8988T (cell line): ENCODE measurements at places on chromosomes 2 and 18.

DNA sequence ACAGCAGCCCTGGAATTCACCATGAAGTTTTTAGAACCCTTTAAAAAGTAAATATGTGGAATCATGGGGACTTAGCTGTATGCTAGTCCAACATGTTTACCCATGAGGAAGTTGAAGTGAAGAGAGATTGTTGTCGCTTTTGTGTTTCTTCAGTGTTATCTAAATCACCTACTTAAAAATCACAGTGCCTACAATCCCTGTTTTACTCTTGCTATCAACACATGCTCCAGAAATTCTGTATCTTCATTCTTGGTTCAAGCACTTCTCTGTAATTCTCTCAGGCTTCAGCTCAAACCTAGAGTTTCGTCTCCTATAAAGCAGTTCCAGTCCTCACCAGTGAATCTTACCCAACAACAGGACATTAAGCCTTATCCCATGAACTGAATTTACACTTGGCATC lies 30.5 kb upstream of the CHMP1B start:
- DNase-seq = no peak

DNA sequence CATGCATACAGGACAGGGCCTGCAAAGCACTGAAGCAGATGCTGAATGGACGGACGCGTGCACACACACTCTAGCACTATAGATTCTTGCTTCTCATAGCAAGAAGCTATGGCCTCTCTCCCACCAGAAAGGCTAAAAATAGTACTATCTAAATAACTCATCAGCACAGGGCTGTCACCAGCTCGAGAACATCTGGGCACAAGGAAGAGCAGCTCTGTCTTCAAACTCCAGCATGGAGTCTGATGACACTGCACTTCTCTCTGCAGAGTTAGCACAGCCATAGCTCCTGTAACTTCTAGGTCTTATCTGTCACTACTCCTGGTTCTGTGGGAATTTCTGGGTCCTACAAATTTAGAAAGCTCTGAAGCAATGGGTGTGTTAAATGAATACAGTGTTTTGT lies 123.5 kb downstream of the MYO5B start:
- no peak for DNase-seq

- no peak for DNase-seq
These were observed 43.1 kb downstream of the CYRIA start for GRCh38 chr2:16622399-16622968.

DNA sequence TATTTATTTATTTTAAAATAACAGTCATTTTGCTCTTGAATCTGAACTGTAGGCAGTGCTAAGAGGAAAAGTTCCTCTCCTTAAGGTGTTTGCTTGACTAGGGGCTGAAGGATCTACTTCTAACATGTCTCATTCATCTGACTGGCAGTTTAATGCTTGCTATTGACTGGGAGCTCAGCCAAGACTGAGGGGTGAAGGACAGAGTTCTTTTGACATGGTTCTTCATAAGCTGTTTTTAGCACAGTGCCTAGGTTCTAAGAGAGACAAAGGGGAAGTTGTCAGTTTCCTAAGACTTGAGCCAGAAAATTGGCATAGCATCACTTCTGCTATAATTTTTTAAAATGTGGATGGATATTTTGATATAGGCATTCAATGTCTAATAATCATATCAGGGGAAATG lies 73.0 kb downstream of the COMMD1 start:
- no peak for DNase-seq

DNA sequence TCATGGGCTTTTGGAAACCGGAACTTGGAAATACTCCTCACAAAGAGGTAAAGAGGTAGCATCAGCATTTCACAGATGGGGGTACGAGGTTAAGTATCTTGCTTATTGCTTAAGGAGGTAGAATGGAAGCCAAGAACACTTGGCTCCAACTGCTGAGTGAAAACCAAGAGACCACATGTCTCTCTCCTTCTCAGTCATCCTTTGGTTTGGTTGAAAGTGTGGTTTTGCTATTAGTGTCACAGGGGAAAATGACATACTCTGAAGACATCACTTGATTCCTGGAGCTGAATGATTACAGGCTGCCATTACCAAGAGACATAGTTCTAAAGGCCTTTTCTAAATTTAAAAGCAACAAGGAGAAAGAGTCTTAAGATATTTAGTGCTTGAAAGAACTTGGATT lies 41.5 kb downstream of the ANTXR1 start:
- DNase-seq = no peak

GRCh38 chr2:109402180-109402579 lies 211.6 kb downstream of the SEPTIN10 start:
- no peak for DNase-seq

DNA sequence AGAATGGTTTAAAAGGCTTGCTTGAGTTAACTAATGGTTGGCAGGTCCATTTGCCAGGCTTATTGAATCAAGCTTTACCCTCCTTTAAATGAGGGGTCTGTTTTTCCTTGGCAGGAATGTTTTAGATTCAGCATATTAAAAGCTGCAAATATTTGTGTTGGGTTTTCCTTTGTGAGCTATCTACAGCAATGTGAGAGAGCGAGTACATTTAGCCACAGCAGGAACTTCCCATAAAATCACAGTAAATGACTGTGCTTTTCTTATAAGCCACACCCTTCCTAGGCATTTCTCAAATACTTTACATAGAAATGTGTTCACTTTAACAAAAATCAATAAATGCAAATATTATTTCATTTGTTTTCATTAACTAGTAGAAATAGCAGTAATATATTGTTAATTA lies 23.9 kb downstream of the CALCRL start:
- no peak for DNase-seq

- no peak for DNase-seq
These were observed 8.0 kb upstream of the TMEM177 start for GRCh38 chr2:119671016-119671415.

- DNase-seq = no peak
These were observed 2.3 kb downstream of the TM4SF20 start for GRCh38 chr2:227376656-227377396.

GRCh38 chr2:74384051-74384450 lies 3.9 kb upstream of the DCTN1 start:
- no peak for DNase-seq

- DNase-seq = no peak
These were observed 23.3 kb downstream of the CLASP1 start for GRCh38 chr2:121625953-121626352.

DNA sequence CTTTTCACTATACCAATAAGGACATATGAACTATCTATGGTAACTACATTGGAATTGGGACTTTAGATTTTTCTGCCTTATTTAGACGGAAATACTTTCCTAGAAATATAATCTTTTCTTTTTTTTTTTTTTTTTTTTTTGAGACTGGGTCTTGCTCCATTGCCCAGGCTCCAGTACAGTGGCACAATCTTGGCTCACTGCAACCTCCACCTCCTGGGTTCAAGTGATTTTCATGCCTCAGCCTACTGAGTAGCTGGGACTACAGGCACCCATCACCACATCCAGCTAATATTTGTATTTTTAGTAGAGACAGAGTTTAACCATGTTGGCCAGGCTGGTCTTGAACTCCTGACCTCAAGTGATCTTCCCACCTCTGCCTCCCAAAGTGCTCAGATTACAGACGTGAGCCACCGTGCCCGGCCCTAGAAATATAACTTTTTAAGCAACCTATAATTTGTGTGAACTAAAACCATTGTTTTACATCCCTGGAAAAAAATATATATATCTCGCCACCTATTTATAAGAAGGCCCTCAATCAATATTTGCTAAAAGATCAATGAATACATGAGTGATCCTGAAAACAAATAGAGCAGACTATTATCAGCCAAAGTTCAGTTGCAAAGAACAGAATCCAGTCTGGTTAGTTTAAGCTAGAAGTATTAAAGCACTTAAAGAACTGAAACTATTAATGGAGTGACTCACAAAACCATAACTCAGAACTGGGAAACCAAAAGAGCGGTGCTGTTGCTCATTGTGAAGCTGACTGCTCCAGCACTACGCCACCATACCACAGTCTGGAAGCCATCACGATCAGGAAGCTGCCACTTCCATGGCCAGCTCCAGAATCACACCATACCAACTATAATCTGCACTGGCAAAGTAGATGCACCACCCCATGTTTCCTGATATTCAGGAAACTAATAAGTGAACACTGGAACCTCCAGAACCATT lies 8.4 kb upstream of the HNRNPLL start:
- DNase-seq = no peak

DNA sequence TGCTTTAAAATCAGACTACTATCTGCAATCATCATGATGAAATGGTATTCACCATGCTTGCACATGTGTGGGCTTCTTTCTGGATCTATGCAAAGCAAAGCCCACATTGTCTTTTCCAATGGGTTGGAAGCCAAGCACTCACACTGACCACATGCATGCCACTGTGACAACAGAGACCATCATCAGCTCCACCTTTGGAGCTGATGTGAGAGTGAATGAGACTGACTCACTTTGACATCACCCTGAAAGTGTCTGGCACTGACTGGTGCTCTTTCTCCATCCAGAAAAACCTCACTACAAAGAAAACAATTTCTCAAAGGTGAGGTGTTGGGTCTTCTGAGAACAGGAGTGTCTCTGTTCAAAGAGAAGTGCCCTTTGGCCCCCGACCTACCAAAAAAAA lies 4.7 kb downstream of the MYO5B start:
- no peak for DNase-seq

- DNase-seq = no peak
These were observed 1247.5 kb upstream of the ACVR2A start for GRCh38 chr2:146597291-146597690.

- no peak for DNase-seq
These were observed 105.1 kb upstream of the ITGB6 start for GRCh38 chr2:160305081-160305750.

DNA sequence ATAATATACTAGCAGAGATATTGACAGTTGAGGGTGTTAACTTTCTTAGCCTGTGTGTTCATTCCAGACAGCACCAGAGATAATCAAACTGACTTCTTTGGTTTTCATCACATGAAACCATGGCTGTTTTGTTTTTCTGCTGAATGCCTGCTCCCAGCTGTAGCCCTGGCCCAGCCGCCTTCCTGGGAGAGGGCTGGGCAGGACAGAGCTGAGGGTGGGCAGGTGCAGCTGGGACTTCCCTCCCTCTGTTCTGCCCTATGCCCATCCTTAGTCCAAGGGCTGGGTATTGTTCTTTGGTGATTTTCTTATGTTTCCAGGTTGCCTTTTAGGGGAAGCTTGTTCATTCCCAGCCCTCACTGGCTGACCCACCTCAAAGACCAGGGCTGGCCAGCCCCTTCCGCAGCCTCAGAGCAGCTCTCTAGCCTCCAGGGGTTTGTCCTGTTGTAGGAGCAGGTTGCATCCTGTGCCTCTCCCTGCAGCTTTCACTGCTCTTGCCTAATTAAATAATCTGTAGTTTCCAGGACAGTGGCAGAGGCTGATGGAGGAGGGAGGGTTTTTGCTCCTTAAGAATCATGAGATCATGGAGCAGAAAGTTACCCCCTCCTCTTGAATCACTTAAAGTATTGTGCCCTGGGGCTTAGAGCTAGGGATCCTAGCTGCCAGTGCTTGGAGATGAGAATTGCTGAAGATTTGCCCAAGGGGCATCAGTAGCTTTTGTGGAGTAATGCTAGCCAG lies 61.4 kb downstream of the MTCL1 start:
- no peak for DNase-seq

DNA sequence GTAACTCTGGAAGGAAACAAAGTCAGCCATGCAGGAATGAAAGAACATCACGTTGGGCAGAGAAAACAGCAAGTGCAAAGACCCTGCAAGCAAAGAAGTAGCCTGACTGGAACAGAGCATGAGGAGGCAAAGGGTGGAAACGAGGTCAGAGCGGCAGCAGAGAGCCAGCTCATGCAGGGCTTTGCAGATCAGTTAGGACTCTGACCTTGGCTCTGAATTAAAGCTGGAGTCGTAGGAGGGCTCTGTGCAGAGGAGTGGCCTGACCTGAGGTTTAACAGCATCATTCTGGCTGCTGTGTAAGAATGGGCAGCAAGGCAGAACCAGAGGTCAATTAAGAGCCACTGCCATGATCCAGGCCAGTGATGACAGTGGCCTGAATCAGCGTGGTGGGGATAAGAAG lies 220.7 kb downstream of the PRKCE start:
- DNase-seq = no peak

GRCh38 chr2:121804997-121805765 lies 49.7 kb downstream of the TSN start:
- no peak for DNase-seq

DNA sequence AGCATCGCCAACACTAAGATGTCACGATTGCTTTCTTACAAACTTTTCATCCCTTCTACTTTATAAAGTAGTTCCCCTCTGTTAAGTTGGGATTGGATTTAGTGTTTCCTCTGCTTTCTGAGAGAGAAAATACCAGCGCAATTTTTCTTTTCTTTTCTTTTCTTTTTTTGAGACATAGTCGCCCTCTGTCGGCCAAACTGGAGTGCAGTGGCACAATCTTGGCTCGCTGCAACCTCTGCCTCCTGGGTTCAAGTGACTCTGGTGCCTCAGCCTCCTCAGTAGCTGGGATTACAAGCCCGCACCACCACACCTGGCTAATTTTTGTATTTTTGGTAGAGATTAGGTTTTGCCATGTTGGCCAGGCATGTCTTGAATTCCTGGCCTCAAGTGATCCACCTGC lies 9.0 kb downstream of the RELCH start:
- no peak for DNase-seq

DNA sequence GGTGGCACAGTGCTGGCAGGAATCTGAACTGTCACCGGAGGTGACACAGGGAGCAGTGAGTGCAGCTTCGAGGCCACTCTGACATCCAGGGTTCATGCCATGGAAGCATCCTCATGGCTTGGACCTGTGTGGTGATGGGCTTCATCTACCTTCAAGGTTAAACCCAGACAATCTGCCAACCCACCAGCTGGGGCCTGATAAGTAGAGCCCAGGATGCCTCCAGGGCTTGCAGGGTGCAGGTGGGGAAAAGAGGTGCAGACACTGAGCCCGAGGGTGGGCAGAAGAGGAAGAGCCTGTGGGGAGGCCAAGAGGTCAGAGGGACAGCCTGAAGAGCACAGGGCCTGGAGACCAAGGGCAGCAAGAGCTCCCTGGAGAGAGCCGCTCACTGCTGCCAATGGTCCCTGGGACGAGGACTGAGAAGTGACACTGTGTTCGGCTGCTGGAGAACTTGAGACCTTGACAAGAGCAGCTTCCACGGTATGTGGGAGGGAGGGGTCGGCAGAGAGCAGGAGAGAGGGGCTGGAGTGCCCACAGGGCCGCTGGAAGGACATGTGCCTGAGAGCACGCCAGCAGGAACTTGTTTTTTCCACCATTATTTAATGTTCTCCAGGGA lies 8.1 kb upstream of the HES6 start:
- no peak for DNase-seq

DNA sequence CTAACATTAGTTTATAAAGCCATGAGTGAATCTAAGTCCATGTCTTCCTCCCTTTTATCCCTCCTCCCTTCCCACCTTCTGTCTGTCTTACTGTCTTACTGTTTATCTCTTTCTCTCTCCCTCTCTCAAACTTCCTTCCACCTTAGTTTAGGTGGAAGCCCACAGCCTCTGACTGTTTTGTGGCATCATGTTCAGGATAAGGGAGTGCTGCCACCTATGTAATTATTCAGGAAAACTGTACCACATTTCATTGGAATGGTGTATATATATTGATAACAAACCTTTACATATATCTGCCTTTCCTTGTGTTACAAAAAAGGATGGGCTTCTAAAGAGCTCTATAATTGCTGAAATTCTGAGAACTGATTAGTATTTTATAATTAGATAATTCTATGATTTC lies 48.7 kb downstream of the NETO1 start:
- no peak for DNase-seq

- no peak for DNase-seq
These were observed 34.0 kb upstream of the CYP26B1 start for GRCh38 chr2:72181616-72182015.

- no peak for DNase-seq
These were observed 10.1 kb downstream of the ABI2 start for GRCh38 chr2:203338322-203338721.
